ENCODE measurements at places on chromosomes 3 and 15.

DNA sequence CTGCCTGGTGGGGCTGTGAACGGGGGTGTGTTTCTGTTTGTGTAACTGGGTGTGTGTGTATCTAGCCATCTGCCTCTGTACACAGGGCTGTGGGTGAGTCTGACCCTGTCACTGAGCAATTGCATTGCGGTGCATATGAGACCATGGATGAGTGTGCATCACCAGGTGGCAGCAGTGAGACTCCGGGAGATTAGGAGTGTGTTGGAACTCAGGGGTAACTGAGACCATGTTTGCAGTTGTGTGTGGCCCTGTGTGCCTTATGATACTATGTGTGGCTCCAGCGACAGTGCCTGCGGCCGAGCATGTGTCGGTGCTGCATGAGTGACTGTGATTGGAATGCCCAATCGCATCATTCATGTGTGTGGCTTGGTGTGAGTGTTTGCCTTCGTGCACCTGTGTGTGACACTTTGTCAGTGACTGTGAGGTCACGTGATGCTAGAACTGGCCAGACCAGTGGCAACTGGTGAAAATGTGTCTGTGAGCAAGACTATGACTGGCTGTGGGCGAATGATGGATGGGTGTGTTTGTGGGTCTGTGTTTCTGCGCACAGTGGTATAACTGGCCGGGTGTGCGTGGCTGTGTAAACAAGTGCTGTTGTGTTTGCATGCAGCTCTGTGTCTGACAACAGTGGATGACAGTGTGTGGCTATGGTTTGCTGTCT lies 14.0 kb downstream of the VILL start:
- DNase-seq: peak; percentile 81

GRCh38 chr3:176505878-176506621 lies 691.2 kb downstream of the TBL1XR1 start:
- peak; percentile 38 for DNase-seq

DNA sequence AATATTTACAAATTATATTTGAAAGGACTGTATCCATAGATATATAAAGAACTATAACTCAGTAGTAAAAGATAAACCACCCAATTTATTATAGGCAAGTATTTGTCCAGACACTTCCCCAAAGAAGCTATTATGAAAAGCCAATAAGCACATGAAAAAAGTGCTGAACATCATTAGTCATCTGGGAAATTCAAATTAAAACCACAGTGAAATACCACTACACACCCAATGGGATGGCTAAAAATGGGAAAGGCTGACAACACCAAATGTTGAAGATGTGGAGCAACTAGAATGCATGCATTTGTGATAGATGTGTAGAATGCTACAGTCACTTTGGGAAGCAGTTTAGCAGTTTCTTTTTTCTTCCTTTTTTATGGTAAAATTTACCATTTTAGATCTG lies 147.0 kb downstream of the PDE8A start:
- DNase-seq: no peak

DNA sequence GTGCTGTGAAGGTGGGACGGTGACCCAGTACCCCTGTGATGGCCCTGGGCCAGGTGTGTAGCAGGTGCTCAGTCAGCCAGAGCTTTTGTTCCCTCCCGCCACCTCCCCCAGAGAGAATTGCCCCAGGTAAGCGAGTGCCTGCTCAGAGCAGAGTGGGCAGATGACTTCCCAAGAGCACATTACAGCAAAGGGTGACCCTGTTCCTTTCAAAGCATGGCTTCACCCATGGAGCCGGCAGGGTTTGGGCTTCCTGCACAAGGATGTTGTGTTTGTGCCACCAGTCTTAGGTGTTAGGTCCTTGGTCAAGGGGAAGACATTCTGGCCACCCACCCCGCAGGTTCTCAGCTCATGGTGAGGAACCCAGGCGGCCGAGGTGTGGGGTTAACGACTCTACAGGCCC lies 30.7 kb downstream of the SLC6A6 start:
- DNase-seq: no peak

DNA sequence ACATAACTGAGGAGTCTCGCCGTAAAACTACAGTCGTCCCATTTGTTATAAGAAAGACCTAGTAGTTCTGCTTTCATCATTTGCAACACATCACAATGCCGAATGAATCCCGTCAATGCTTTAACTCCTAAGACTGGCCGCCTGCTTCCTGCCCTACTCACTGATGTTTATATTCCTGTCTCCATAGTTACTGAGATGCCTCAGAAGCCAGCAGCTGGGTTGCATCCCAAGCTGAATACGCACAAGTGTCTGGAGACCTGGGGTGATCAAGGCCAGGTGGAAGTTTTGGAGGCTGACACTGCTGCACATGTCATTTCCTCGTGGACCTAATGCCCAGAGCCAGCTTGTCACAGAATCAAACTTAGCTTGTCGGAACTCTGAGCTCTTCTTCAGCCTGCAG lies 95.2 kb upstream of the UBE2E1 start:
- peak; percentile 23 for DNase-seq

- DNase-seq: no peak
Observed at GRCh38 chr3:132062535-132062934, 27.7 kb upstream of the CPNE4 start.

GRCh38 chr3:12574131-12574530 lies 17.2 kb downstream of the MKRN2 start:
- DNase-seq: no peak

GRCh38 chr3:120506076-120506827 lies 55.5 kb upstream of the FSTL1 start:
- DNase-seq: no peak

GRCh38 chr3:195059471-195060216 lies 211.3 kb downstream of the XXYLT1 start:
- DNase-seq: no peak

GRCh38 chr3:41997702-41998550 lies 36.0 kb upstream of the ULK4 start:
- DNase-seq: peak; percentile 65

- no peak for DNase-seq
Observed at GRCh38 chr3:149010504-149010951, 19.2 kb downstream of the GYG1 start.

GRCh38 chr3:55074796-55075195 lies 146.9 kb upstream of the LRTM1 start:
- DNase-seq: no peak

DNA sequence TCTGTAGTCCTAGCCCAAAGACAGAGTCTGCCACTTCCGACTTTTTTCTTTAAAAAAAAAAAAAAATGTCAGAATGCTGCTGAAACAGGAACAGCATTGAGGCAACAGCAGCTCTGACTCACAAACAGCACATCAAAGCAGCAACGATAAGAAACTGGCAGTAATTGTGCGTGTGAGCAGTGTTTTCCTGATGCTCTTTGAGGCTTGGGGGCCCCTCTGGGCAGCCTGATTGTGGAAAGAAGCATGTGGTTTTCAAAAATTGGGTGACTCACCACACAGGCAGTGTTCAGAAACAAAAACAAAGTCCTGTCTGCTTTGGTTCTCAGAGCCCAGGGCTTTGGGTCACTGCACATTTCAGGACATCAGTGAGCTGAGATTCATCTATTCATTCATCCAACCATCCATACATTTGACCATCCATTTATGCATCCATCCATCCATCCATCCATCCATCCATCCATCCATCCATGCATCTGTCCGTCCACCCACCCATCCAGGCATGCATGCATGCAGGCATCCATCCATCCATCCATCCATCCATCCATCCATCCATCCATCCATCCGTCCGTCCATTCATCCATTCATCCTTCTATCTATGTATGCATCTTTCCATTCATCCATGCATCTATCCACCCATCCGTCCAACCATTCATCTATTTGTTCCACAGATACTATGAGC lies 308.4 kb downstream of the RPLP1 start:
- no peak for DNase-seq

- DNase-seq: no peak
Observed at GRCh38 chr3:160886421-160886820, 130.4 kb downstream of the PPM1L start.

- no peak for DNase-seq
Observed at GRCh38 chr15:92294759-92295158, 98.9 kb upstream of the ST8SIA2 start.

GRCh38 chr15:39966521-39966920 lies 32.6 kb downstream of the EIF2AK4 start:
- no peak for DNase-seq

- no peak for DNase-seq
Observed at GRCh38 chr3:36681867-36682266, 82.5 kb downstream of the DCLK3 start.

DNA sequence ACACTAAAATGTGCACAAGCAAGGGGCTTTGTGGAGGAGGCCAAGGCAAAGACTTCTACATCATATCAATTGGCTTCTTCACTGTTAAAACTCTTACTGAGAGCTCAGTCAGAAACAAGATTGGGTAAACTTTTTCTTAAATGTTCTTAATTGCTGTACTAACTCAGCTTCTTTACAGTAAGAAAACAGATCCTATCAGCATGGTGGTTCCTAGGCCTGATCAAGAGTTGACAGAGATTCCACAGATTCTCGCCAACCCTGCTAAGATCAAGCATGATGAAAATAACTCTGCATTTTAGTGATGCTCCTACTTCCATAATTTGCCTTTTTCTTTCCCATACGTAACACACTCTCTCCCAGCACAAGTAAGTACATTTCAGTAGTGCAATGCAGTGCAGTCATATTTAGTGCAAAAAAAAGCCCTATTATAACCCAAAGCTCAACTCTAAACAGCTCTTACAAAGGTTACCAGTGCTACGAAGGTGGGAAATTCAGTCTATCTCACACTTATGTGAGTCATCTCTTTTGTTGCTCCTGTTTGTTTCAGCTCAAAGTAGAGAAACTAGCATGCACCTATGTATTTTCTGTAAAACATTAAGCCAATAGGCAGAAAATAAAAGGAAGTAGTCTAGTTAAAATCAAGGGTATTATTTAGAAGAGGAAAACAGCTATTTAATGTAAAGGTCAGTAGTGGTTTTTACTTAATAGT lies 29.9 kb downstream of the TIGIT start:
- no peak for DNase-seq

- no peak for DNase-seq
Observed at GRCh38 chr3:38842266-38842965, 26.4 kb upstream of the SCN10A start.

GRCh38 chr3:31551646-31552045 lies 18.9 kb downstream of the STT3B start:
- DNase-seq: no peak

GRCh38 chr3:149581681-149582370 lies 76.0 kb downstream of the WWTR1 start:
- no peak for DNase-seq

DNA sequence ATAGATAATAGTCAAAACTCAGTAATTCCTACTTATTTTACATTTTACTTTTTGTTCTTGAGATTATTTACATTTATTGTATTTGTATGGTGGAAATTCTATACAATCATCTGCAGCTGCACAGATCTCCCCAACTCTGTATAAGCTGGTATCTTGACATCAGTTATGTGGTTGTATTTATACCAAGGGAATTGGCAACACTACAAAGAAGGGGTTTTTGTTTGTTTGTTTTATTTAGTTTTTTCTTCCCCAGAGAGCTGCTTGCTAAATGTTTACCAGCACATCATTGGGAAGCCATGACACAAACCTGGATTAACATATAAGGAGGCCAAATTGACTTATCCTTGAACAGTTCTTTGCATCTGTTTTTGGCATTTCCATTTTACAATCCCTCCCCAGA lies 389.2 kb upstream of the KCNMB2 start:
- DNase-seq: no peak

- no peak for DNase-seq
Observed at GRCh38 chr15:97027772-97028171, 697.3 kb downstream of the NR2F2 start.

GRCh38 chr15:77541421-77542181 lies 91.1 kb downstream of the LINGO1 start:
- DNase-seq: peak; percentile 72

- no peak for DNase-seq
Observed at GRCh38 chr3:18752273-18752934, 327.3 kb upstream of the SATB1 start.

DNA sequence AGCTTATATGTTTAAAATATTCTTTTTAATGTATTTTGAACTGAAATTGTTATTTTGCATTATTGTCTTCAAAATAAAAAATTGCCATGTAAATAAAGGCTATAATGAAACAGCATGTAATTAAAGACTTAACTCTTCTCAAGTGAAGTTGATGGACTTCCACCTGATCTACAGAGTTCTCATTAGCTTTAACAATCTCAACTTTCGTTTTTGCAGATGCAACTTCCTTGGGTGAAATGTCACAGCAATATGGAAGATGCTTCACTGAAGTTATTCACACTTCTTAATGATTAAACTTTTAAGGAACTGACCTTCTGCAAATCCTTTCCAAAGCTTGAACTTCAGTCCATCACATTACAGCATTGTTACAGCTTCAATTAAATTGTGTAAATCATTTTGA lies 63.6 kb downstream of the OSTN start:
- DNase-seq: no peak

- DNase-seq: peak; percentile 56
Observed at GRCh38 chr3:49172551-49173041, 1.2 kb downstream of the KLHDC8B start.

GRCh38 chr3:111970376-111970775 lies 8.4 kb upstream of the ABHD10 start:
- DNase-seq: no peak

- no peak for DNase-seq
Observed at GRCh38 chr15:66907826-66908743, 157.3 kb upstream of the SMAD3 start.

- no peak for DNase-seq
Observed at GRCh38 chr3:45568848-45569762, 25.4 kb upstream of the LIMD1 start.

DNA sequence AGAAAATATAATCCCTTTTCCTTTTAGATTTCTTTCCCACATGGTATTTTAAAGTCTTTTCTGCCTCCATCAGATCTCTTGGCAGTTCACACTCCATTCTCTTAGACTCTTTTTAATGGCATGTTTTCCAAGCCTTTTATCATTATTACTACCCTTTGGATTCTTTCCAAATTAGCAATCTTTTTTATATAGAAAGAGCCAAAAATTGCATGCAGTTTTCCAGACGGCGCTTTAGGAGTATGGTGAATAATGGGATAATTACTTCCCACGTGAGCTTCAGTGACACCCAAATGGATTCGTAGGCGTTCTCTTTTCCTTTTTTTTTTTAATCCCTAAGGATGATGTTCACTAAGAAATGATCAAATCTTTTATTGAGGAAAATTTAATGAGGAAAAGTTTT lies 354.8 kb upstream of the DNAJC19 start:
- no peak for DNase-seq
